ENCODE measurements at places on chromosomes 16 and 17.

- DNase-seq = no peak
These were observed 15.2 kb downstream of the MRM3 start for GRCh38 chr17:797236-797840.

- no peak for DNase-seq
These were observed 67.8 kb downstream of the MAF start for GRCh38 chr16:79532785-79533184.

DNA sequence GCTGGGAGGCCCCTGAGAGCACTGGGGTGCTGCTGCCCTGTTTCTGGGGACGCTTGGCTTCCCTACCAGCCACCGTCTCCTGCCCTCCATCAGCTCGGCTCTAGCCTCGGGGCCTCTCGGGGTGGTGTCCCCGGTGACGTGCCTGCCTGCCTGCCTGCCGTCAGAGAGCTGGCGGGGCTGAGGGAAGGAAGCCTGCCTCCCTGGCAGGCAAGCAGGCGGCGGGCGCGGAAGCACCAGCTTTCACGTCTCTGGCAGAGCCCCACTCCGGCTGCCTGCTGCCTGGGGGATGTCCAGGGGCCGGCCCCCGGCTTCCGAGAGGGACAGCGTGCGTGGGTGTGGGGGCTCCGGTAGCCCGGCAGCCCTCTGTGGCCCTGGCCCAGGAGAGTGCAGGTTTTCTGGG lies 9.3 kb downstream of the CENPX start:
- peak; percentile 73 for DNase-seq

GRCh38 chr17:7523033-7523432 lies 25.8 kb upstream of the TNFSF12 start:
- DNase-seq = peak; percentile 74

GRCh38 chr17:64083563-64084085 lies 46.3 kb downstream of the ERN1 start:
- DNase-seq = no peak

GRCh38 chr17:7356756-7357155 lies 1.8 kb downstream of the TMEM95 start:
- DNase-seq = no peak

GRCh38 chr16:85902366-85903155 lies 3.6 kb downstream of the IRF8 start:
- peak; percentile 92 for DNase-seq

GRCh38 chr17:48952904-48953303 lies 8.3 kb upstream of the SNF8 start:
- DNase-seq = peak; percentile 46

DNA sequence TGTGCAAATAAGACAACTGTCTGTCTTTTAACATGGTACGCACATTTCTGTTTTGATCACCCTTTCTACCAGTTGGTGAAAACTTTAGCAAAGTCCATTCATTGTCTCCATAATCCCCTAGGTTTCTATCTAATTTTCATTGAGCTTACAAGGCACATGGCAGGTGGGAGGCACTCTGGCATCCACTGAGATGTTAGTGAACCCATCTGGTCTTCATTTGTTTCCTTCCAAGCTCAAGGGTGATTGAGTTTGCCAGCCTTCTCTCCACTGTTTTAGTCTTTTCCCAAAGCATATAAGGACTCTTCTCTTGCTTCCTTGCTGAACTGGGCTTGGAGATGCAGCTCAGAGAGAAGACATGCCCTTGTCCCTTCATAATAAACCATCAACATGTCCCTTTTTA lies 179.1 kb downstream of the CDH13 start:
- no peak for DNase-seq

DNA sequence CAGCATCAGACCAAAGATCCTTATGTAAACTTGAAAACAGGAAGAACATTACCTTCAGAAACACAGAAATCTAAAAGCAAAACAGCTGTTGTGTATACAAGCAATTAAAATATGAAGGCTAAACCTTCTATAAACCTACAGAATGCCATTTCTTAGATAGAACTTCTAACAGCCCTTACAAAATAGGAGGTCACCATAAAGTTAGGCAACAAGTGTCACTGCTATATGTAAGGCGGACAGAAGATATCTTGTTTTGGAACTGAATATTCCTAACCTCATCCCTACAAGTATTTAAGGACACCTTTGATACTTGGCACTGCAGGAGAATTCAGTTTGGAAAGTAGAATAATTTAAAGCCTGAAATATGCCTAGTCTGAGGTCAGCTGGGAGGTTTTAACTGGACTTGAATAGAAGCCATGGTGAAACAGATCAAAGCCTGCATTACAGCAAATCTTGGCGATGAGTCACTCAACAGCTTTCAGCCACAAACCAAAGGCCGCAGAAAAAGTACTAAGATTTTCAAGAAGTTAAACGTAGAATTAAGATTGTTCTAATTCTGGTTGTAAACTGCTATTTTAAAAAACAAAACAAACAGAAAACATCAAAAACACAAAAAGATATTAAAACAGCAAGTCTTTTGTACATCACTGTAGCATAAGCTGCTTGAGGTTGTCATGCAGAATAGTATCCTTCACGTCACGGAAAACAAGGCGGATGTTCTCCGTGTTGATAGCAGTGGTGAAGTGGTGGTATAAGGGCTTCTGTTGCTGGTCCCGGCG lies 42.7 kb downstream of the GNA13 start:
- DNase-seq = peak; percentile 44

DNA sequence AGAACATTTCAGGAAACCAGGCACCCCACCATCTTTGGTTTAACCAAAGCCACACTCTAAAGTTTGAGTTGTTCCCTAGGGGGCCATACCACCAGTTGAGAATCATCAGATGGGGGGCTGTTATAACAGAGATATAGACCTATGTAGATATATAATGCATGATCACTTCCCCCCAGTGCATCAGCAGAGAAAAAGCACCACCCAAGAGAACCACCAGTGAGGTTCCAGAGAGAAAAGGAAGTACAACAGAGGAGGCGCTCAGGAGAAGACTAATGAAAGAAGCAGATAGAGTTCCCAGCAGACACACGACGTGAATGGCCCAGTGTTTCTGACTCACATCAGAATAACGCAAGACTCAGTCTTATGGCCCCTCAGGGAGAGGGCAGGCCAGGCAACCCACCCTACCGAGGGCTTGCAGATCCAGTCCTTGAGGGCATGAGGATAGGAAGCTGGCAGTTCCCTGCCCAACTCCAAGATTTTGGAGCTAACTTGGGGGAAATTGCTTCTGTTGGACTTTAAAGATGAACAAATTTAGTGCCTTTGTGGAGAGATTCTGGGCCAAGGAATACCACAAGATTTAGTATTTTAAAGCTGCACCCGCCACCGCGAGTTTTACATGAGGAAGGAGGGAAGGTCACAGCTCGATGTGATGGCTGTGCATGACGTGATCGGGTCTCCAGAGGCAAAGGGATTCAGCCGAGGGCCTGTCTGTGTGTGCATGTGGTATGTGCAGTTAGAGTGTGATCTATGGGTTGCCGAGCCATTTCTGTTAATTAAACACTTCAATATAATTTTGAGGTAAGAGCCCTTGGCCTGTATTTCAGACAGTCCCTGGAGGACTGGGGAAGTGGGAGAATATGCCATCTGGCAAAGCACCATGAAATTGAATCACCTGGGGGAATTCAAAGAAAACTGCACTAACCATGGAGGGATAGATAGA lies 53.1 kb downstream of the AIPL1 start:
- no peak for DNase-seq

GRCh38 chr16:66127459-66128370 lies 238.8 kb upstream of the CDH5 start:
- DNase-seq = peak; percentile 50

GRCh38 chr16:81630635-81631031 lies 148.5 kb upstream of the PLCG2 start:
- DNase-seq = no peak

- no peak for DNase-seq
These were observed 220.6 kb upstream of the ZFHX3 start for GRCh38 chr16:73268366-73268993.

DNA sequence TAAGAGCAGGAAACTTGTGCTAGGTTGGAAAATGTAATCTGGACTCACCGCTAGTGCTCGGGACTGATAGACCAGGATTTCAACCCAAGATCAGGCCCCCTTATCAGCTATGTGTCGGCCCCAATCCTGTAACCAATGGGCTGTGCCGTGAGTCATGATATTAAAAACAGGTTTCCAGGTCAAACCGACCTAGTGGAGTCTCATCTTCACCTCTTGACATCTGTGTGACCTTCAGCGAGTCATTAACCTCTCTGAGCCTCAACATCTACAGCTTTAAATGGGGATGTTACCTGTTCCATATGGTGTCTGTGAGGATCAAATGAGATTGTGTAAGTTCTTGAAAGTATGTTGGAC lies 512 bp downstream of the PMM2 start:
- DNase-seq = no peak

- DNase-seq = no peak
These were observed 14.6 kb downstream of the CRLF3 start for GRCh38 chr17:30809867-30810266.

- DNase-seq = no peak
These were observed 77.3 kb upstream of the ATF7IP2 start for GRCh38 chr16:10308305-10309193.

GRCh38 chr16:78584991-78585390 lies 485.5 kb downstream of the WWOX start:
- DNase-seq = no peak

DNA sequence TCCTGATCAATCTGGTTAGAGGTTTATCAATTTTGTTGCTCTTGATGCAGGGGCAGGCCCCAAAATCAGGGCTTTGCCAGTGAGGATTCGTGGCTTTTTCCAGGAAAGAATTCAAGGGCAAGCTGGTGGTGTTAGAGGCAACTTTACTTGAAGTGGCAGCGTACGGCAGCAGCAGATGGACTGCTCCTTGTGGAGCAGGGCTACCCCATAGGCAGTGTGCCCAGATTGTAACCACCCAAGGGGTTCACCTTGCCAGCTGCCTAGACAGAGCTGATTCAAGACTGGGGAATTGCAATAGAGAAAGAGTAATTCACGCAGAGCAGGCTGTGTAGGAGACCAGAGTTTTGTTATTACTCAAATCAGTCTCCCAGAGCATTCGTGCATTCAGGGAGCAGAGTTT lies 16.7 kb downstream of the DRC7 start:
- DNase-seq = no peak

- DNase-seq = no peak
These were observed 602.1 kb upstream of the GOT2 start for GRCh38 chr16:59336136-59336695.

DNA sequence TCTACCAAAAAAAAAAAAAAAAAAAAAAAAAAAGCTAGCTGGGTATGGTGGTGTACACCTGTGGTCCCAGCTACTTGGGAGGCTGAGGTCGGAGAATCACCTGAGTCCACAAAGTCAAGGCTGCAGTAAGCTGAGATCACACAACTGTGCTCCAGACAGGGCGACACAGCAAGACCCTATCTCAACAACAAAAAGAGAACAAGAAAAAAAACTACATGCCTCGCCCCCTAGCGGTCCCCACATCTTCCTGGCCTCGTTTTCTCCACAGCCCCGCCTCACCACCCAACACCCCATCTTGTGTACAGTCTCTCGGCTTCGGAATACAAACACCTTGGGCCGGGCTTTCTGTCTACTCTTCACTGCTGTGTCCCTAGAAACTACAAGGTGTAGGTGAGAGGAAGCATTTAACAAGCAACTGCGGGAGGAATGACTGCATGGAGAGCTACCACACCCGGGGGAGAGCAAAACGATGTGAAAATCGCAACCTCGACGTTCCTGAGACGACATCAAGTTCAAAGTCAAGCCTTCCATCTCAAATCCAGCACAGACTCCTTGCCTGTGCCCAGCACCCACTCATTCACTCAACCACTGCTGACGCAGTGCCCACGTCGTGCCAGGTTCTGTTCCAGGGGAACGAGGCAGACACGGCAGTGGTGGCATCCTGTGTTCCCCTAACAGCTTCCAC lies 9.0 kb downstream of the NTAN1 start:
- DNase-seq = no peak

DNA sequence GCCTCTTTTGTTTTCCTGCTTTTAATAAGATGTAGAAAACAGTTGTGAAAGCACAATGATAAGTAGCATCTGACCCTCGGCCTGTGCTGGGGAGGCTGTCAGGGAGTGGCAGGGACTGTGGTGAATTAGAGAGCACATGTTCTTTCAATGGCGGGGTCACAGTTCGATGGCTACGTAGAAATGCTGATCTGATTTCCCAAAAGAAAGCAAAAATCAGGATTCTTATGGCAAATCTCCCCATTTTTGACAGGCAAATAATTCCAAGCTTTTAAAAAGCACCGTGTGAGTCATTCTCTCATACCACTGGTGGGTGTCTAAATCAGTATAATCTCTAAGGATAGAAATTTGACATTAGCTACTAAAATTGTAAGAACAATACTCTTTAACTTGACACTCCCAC lies 4.2 kb upstream of the MAPK7 start:
- no peak for DNase-seq

- DNase-seq = no peak
These were observed 13.1 kb downstream of the SPOP start for GRCh38 chr17:49664706-49665211.

- no peak for DNase-seq
These were observed 317.2 kb upstream of the ZFHX3 start for GRCh38 chr16:73365016-73365551.

- DNase-seq = no peak
These were observed 65.2 kb downstream of the KSR1 start for GRCh38 chr17:27521281-27522027.

DNA sequence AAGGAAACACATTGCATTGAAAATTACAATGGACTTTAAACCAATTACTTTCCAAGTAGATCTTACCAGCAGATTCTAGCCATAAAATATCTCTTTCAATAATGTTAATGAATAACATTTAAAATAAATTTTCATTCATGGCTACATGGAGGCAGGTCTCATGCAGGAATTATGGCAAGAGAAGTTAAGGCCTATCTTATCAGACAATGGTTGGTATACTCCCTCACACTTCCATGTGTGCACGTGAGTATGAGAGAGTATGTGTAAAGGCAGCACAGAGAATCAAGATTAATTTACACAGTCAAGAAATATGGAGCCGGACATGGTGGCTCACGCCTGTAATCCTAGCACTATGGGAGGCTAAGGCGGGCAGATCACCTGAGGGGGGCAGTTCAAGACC lies 76.5 kb downstream of the HELZ start:
- DNase-seq = no peak

GRCh38 chr17:33871720-33872540 lies 383.2 kb upstream of the CCL2 start:
- DNase-seq = peak; percentile 14

GRCh38 chr16:30041841-30042240 lies 10.8 kb upstream of the TLCD3B start:
- peak; percentile 57 for DNase-seq

DNA sequence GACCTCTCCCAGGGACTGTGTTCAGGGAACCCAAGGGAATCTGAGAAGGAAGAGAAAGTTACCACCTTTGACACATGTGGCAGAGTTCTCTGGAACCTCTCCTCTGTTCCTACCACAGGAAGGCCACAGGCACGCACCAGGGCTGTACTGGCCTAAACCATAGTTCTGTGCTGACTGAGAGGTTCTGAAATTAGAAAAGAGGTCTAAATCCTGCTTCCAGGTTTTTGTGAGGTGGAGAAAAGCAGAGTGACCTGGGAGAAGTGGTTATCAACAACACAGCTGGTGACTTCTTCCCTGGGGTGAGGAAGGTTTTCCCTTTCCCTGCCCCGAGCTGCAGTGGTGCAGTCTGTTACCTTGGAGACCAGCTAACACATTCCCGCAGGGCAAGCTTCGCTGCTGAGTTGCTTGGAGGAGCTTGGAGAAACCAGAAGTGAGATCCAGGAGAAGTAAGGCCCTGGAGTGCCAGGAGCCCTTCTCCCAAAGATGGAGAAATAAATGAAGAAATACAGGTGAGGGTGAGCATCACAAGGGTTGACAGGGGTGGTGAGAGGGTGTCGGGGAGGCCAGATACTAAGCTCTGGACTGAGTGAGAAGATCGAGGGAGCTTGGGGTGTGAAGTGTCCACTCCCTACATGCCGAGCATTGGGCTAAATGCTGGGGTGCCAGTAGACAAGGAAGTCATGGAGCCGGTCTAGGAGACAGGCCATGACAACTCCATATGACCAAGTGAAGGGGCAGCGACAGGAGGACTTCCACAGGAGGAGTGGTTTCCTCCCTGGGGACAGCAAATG lies at the start of gene VWA3A:
Gene VWA3A (plus strand): TSS at position 399 of the 791 bp plus-strand sequence. CDS start 97 bp downstream, at position 496.
- no peak for DNase-seq

All from common myeloid progenitor, CD34-positive (primary cell).